ENCODE measurements at places on chromosomes 5 and 9.

DNA sequence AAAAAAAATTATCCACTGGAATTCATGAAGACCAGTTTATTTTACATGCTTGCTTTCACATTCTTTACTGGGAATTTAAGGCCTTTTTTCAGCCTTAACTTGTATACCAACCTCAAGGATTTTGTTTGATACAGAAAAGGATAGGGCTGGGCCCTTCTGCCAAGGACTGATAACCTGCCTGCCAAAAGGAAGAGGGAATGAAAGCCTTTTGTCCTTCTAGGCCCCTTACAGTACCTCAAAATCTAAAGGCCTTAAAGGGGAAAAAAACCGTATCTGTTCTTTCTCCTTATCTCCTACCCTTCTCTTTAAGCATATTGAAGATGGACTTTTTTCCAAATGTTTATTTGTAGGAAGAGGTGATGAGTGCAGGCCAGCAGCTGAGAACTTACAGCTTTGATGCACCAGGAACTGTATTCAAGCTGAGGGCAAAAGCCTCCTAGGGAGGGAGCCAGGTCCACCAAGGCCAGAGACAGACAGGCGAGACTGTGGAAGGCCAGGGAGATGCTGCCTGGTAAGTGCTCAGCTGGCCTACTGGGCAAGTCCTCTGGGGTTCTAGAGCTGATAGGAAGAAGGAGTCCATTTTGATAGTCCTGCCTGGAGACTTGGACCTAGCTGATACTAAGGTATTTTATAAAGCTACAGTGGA is 31.8 kb downstream of the FAXDC2 start:
- no peak for DNase-seq

GRCh38 chr9:86749161-86749893 is 198.0 kb downstream of the GAS1 start:
- DNase-seq, result no peak

- no peak for DNase-seq
Observed at GRCh38 chr9:131096269-131097125, at the start of gene AIF1L. Gene AIF1L, plus strand, starts transcription at chr9:131096531. Its CDS starts 99 bp downstream, at chr9:131096630.

DNA sequence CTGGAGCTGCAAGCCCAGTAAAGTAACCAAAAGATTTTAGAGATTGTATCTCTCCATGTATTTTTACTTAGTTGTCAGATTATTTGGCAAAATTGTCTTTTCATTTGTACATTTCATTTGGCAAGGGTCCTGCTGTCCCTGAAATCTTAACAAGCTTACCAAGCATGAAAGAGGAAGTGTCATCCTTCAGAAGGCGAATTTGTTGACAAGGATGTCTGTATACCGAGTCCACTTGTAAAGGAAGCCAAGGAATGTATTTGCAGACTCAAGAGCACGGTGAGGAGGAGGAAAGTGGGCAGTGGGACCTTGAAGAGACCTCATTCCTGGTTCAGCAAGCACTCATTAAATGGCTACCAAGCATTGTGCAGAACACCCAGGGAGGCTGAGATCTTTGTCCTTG is 7.5 kb upstream of the OTULINL start:
- DNase-seq, result no peak

DNA sequence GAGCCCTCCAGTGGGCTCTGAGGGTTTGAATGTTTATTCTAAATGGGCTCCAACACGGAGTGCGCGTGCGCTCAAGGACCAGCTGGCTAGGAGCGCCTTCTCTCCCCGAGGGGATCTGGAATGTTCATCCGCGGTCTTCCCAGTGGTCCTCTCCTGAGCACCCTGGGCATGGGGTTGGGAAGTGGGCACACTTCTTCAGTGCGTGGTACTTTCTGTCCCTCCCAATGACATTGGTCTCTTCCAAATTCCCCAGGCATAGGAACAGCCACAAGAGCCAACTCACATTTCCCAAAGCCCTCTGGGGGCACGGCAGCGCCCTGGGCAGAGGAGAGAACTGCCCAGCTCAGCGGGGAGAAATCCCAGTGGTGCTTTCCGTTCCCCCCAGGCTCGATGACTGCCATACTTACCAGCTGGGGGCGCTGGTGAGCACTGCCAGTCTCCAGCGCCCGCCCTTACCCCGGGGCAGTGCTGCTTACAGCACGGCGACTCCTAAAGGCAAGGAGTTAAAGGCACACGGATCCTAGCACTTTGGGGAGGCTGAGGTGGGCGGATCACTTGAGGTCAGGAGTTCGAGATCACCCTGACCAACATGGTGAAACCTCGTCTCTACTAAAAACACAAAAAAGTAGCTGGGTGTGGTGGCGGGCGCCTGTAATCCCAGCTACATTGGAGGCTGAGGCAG is 29.9 kb upstream of the OBP2B start:
- DNase-seq, result peak; percentile 39

- no peak for DNase-seq
Observed at GRCh38 chr5:18305288-18305924, 671.1 kb downstream of the TAF11L14 start.

DNA sequence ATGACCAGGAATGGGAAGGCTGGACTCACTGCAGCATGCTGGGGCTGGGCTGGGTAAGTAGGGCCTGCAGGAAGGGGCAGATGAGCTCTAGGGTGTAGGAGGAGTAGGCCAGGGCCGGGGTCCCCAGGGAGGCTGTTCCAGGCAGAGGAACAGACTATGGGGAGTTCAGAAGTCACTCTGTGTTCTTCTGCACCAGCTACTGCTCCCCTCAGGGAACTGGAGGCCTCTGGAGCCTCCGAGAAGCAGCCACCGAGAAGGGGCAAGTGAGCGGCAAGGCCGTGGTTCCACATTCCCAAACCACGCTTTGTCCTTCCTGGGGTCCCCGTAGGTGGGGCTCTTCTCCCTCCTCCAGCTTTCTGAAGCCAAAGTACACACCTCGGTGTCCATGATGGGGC is 8.4 kb upstream of the SLC2A6 start:
- DNase-seq, result no peak

DNA sequence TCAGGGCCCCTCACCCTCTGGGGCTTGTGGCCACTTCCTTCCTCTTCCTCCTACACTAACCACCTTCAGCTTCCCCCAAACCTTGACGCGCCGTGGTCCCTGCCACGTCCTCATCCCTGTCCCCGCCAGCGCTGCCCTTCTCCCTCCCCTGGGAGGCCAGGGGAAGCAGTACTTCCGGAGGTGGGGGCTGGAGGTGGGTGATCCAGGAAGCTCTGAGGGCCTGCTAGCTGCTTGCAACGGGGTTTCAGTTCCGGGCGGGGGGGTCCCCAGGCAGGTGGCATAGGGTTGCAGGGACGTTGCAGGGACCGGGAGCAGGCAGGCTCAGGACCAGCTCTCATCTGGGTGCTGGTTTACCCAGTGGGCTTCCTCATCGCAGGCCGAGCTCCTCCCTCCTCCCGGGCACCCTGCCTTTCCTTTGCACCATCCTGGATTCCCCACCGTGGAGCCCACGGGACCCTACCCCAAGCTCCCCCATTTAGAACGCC is 70.0 kb downstream of the RXRA start:
- DNase-seq, result no peak

GRCh38 chr9:126514037-126514821 is 99.5 kb upstream of the LMX1B start:
- DNase-seq, result peak; percentile 34

Measured in activated CD4-positive, alpha-beta T cell treated with anti-CD3 and anti-CD28 coated beads, Interleukin-2, amount 50 U/mL, for 24 hours (primary cell).